NCI-H2029 treated with DMSO at 0.1 percent for 48 hours (cell line): ENCODE measurements at places on chromosomes 6 and 20.

GRCh38 chr20:48146308-48146707 lies 361.0 kb upstream of the SULF2 start:
- no peak for DNase-seq

DNA sequence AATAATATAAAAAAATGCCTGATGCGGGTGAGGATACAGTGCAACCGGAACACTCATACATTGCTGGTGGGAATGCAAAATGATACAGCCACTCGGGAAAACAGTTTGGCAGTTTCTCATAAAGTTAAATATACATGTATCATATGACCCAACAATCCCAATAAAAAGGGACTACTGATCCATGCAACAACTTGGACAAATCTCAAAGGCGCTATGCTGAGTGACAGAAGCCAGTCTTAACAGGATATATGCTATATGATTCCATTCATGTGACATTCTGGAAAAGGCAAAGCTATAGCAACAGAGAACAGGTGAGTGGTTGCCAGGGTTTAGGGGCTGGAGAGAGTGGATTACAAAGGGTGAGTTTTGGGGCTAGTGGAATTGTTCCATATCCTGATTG lies 170.2 kb upstream of the MLN start:
- peak; percentile 75 for DNase-seq

GRCh38 chr6:5270093-5270680 lies 8.9 kb downstream of the FARS2 start:
- no peak for DNase-seq

DNA sequence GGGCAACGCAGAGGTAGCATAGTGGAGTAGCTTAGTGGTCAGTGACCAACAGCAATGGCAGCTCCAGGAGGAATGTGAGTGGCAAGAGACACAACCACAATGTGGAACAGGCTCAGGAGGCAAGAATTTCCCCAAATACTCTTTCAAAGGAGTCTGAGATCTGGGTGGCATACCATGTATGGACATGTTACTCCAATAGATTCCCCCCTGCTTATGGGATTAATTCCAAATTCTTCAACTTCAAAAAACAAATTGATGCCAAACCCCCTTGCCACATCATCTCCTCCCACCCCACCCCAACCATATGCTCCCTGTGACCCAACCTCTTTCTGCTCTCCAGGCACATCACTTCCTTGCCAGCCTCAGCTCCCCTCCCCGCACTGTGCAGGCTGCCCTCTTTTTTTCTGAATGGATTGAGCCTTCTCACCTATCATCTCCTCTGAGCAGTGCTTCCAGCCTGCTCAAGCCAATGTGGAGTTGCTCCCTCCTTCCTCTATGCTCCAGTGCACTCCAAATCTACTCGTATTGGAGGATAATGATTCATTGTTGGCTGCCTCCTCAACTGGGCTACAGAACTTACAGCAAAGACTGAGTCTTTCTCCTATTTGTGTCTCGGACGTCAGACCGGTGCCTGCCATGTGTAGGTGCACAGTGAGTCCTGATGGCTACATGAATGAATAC lies 93.0 kb upstream of the CEP85L start:
- peak; percentile 8 for DNase-seq

- no peak for DNase-seq
These were observed 392.4 kb downstream of the BMP2 start for GRCh38 chr20:7159903-7160302.

- no peak for DNase-seq
These were observed 123.3 kb downstream of the AGPAT4 start for GRCh38 chr6:161150566-161150965.

DNA sequence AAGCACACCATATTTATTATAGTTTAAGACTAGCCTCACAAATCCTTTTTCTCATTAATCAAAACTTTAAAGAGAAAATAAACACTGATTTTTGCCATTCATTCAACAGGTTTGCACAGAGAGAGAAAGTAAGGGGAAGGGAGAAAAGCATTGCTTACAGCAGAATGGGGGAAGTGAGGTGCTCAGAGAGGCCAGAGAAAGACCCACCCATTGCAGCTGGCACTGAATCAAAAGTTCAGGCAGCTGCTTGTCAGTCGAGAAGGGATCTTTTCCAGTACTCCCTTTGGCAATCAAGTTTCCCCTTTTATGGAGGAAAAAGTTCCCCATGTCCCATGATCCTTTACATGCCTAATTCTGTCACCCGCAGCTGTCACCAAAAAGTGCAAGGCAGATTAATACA lies 8.0 kb upstream of the CRISP2 start:
- DNase-seq, result no peak

DNA sequence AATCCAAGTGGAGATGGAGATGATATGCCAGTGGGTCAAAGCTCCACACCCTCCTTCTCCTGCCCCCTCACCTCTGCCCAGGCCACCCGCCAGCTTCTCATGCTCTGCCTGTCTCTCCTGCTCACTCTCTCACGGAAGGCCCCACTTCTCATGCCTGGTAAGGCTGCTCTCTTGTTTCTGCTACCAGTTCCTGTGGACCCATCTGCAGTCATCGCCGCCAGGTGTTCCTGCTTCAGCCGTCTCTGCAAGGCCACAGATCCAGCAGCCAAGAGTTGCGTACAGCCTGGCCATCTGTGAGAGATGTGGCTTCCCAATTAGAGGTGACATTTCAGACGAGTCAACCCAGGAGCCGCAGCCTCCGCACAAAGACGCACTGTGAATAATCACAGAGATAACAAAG lies 40.8 kb upstream of the NXT1 start:
- no peak for DNase-seq

- peak; percentile 10 for DNase-seq
These were observed 147.1 kb downstream of the LRFN2 start for GRCh38 chr6:40440053-40440452.

GRCh38 chr6:7243179-7243981 lies 69.6 kb downstream of the SSR1 start:
- DNase-seq, result peak; percentile 91

DNA sequence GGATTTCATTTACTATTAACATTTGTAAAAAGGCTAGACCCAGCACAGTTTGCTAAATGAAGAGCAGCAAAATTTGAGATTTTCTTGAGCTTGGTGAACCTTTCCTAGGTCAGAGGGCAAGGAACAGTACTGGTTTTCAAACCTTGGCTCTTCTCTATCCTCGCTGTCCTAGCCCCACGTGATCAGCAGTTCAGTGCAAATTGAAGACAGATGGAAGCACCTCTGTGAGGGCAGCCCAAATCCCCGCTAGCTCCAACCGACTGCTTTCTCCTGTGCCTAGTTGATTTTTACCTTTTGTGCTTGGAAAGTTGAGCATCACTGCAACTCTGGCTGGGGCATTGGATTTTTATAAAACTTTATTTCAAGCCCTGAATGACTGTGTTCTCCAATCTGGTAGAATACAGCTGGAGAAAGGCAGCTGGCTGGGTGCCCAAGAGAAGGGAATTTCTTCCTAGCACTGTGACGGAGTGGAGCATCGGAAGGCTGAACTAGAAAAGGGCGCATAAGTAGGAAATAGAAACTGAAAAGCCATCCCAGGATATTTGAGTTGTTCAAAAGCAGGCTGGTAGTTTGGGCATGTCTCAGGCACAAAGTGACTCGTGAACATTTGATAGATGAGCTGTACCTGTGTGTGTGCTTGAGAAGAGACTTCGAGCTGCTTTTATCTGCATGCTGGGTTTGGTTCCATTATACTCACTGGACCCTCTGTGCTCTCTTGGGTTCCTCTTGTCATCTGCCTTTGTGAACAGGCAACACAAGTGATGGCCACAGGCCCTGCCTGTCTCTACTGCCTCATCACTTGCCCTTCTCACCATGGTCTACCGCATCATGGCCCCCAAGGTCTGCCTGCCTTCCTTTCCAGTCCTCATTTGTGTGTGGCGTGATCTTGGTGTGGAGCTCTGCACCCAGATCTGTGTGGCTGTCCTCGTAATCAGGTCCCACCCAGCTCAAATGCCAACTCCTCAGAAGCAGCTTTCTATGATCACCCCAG lies 2.3 kb downstream of the RNF114 start:
- no peak for DNase-seq

DNA sequence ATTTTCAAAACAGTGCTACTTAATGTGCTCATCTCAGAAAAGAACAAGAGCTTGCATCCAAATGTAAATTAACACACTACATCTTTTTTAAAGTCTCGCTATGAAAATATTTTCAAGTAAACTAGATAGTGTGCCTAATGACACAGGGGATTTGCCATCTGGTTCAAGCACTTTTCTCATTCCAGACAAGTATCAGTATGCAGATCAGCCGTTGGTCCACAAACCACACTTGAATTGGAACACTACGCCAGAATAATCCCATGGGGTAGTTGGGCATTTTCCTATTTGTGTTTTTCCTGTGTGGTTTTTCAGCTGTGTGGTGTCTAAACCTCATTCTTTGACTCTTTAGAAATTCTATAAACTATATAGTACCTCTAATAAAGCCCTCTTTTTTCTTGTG lies 256.2 kb downstream of the EPHA7 start:
- no peak for DNase-seq

GRCh38 chr6:129364767-129365166 lies 345.2 kb downstream of the ARHGAP18 start:
- DNase-seq, result no peak

DNA sequence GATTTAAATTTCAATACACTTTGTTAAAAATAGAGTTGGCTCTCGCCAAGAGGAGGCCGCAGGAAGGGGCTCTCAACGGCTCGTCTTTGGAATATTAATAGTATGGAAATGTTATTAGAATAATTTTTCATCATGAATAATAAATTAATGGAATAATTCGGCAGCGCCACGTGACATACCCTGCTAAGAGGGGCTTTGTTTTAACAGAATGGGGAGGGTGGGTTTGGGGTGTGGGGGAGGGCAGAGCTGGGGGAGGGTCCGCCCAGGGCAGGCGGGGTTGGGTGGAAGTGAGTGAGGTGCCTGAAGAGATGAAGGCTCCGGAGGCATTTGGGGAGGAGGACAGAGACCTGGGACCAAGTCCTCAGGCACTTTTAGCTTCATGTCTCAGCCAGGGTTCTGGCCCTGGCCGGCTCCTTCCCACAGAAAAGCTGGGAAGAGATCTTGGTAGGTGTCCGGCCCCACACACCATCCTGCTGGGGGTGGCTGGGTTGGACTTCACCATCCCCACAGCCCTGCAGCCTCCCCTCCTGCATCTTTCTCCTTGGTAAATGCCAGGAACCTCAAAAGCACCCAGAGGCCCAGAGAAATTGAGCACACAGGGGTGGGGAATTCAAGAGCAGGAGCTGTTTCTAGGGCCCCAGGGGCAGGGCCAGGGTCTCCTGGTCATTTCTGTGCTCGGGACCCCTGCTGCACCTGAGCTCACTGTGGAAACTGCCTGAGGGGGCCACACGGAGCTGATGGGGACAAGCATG lies 93.6 kb upstream of the BHLHE23 start:
- no peak for DNase-seq

- no peak for DNase-seq
These were observed 55.4 kb upstream of the MOXD1 start for GRCh38 chr6:132456700-132457143.

DNA sequence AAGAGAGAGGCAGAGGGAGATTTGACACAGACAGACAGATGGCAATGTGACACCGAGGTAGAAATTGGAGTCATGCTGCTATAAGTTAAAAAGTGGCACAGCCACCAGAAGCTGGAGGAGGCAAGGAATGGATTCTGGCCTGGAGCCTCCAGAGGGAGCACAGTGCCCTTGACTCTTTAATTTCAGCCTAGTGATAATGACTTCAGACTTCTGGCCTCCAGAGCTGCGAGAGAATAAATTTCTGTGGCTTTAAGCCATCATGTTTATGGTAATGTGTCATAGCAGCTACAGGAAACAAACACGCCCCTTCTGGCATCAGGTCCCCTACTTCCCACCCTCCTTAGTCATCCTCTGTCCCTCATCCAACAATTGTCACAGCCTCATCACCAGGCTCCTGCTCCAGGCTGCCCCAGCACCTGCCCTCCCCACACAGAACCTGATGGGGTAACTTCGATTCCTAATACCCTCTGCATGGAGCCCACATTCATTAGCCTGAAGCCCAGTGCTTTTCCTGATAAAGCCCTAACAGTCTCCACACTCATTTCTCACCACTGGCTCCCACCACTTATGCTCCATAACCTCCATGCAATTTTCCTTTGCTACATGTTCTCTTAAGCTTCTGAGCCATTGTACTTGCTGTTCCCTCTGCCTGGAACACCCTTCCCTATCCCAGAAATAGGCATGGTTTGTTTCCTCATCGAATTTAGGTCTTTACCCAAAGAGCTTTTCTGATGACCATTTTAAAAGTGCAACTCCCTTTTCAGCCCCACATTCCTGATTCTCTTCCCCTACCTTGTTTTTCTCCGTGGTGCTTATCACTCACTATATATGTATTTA lies 69.7 kb upstream of the TOX2 start:
- no peak for DNase-seq

GRCh38 chr6:11228935-11229654 lies 3.4 kb downstream of the NEDD9 start:
- DNase-seq, result no peak

DNA sequence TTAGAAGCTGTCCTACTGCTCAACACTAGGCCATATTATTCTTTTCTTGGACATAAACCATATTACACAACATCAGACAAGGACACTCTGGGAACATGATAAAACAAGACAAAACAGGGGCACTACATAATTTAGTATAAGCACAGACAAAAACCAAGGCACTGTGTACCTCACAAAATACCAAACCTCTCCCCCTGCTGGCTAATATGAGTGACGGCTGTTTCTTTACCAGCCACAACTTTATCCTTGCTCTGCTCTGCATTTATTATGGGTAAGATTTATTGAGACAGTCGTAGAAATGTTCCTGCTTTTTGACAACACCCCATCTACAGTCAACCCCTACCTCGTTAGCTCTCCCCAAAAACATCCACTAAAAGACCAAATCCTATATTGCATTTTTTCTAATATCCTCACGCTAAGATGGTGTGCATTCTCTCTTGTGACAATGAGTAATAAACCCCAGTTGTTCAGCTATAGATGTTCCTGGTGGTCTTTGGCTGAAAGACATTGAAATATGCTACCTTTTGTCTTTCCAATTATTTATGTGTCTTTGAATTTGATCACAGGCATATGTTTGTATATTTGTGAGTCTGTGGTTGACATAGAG lies 23.8 kb upstream of the POLR1H start:
- no peak for DNase-seq

DNA sequence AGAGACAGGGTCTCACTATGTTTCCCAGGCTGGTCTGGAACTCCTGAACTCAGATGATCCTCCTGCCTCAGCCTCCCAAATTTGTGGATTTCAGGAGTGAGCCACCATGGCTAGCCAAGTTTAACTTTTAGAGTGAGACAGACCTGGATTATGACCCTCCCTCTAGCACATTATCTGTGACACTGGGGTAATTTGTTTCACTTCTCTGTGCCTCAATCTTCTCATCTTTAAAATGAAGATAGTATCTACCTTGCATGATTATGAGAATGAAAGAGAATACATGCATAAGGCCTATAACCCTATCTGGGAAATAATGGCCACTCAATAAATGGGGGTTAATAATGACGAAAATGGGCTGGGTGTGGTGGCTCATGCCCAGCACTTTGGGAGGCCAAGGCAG lies 373.6 kb downstream of the SYNE1 start:
- DNase-seq, result no peak

- DNase-seq, result no peak
These were observed 30.5 kb upstream of the SNRPB2 start for GRCh38 chr20:16699293-16699692.
